Cardiac fibroblast (primary cell): ENCODE measurements at places on chromosomes 1 and 21.
A peak's percentile ranks its signal among the peaks of the same experiment; 100 is the strongest.

- DNase-seq, result peak; percentile 54
Measured at GRCh38 chr1:192878249-192878648, 69.4 kb downstream of the RGS2 start.

GRCh38 chr1:14602136-14602535 is 3.7 kb downstream of the KAZN start:
- peak; percentile 75 for DNase-seq

DNA sequence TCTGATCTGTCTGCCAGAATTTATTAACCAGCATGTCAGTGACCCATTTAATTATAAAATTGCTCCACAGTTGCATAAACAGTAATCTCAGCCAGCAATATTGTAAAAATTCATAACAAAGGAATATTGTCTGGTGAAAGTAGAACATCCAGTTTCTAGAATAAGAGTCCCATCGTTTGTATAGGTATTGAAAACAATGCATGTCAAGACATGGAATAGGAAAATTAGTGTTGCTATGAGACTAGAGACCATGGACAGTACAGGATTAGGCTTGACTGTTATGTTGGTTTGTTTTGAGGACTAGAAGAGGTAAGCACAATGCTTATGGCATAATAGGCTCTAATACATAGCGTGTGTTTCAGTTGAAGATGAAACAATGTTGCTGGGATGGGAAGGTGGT is 37.1 kb downstream of the ATF6 start:
- DNase-seq, result no peak

DNA sequence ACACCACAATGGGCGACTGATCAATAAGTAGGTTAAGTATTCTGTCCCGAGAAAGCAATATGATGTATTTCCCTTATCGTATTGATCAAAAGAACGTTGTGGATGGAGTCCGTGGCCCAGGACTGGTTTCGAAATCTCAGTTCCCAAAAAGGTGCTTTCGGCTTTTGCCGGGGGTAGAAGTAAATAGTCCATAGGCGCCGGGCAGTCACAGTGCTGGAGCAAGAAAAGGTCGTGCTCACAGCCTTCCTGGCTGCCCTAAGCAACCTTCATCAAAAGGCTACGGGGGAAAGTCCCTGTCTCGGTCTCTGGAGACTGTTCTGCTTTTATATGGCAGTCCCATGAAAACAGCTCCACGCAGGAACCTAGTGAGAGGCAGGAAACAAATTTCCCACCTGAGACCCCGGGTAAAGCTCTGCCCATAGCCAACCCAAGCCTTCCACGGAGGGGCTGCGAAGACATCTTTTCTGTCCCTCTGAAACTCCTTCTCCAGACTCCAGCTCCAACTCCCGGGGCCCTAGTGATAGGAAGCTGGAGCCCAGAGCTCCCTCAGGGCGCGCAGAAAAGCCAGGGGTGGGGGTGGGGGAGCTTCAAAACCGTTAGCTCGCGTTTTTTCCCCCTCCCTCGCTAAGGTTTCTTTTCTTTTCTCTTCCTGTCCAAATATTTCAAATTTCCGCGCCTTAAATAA is 7.0 kb downstream of the CDKN2C start:
- peak; percentile 69 for DNase-seq

- no peak for DNase-seq
Measured at GRCh38 chr1:174301295-174302077, 142.2 kb downstream of the RABGAP1L start.

GRCh38 chr1:87402241-87403002 is 73.7 kb downstream of the LMO4 start:
- DNase-seq, result peak; percentile 45

DNA sequence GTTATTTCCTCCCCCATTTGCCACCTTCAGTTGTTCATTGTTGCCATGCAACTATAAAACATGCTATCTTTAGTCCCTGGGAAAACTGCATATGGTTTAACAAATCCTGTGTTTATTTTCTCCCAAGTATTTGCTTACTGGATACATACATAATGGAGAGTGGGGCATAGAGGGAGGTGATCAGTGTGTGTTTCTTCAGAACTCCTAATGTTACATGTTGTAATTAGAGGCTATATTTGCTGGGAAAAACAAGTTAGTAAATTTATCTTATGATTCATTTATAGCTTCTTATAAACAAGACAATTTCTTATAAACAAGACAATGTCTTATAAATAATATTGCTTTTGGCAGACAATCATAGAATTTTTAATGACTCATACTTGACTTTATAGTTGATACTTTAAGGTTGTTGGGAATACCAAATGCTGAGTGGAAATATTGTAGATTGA is 7.3 kb upstream of the GIPC2 start:
- peak; percentile 48 for DNase-seq

DNA sequence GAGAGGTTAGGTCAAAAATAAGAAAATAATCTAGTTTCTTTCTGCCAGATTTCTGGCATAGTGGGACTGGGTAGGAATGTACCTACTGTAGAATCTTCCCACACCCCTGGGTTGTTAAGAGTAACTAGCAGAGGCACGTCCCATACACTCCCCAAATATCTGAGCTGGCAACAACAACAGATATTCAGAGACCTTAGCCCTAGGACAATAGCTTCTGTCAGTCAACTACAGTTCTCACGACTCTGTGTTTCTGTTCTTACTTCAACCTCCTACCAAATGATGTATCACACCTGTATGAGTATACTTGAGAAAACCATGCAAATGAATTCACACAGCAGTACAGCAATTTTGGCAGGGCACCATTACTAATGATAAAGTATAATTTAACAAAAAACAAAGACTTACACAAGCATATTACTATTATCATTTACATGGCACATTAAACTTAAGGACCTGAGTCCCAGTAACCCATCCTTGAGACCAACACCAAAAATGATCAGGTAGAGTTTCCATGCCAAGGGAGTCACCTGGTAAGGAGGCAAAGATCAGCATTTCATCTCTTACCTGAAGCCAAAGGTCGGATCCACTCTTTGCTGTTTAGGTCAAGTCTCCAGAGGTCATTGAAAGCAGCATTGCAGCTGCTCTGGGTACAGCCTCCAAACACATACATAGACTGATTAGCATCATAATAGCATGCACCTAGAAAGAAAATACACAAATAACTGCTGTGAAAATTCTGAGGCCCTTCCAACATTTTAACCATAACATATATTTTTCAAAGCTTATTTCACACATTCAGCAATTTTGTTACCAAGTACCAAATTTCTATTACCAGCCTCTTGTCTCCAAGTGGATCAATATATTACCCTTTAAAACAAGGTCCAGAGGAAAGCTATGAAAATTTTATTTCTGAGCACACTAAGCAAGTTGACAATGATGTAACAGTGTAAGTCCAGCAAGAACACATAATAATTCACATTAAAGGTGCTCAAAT is 57.5 kb upstream of the CPLANE2 start:
- no peak for DNase-seq

- DNase-seq, result no peak
Measured at GRCh38 chr1:47675721-47676120, 237.9 kb downstream of the FOXD2 start.

DNA sequence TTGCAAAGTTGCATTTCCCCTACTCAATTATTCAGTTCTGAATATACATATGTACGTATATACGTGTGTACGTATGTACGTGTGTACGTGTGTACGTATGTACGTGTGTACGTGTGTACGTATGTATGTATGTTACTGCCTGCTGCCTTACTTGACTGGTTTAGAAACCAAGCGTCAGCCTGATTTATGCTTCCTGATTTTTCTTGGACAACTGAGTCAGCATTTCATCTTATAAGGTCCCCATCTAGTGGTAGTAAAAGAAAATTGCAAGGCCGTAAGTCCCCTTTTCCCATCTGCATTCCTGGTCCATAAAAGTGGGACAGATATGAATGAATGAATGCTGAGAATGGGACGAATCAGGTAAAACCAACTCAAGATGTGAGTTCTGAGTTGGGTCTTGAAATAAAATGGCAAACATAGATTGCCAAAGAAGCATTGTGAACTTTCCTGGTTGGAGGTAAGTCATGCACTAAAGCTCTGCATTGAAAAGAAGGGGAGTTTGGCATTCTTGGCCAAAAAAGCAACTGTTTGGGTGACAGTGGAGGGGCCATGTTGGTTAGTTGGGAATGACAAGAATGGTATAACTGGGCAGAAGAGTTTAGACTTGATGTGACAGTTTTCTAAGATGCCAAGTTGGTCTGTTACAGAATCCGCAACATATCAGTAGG is 76.4 kb upstream of the DNAH14 start:
- peak; percentile 78 for DNase-seq

DNA sequence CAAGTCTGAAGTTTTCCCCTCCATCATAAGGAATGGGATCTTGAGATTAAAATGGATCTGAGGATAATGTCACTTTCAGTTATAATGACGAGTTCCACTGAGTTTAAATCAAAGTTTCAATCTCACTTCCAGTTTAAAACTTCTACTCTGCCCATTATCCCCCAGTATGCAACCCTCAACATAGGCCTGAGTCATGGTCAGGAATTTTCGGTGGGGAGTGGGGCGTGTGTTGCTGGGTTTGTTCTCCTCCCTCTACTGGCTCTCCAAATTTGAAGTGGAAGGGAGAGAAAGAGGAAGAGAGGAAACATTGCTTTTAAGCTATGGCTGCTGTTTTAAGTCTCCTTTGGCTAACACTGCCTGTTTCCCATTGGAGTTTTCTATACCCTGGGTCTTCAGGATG is 152.9 kb downstream of the TM2D1 start:
- DNase-seq, result no peak

- DNase-seq, result peak; percentile 97
Measured at GRCh38 chr1:59707178-59707791, 107.5 kb upstream of the HOOK1 start.

- DNase-seq, result no peak
Measured at GRCh38 chr1:209455661-209456358, 127.7 kb upstream of the CAMK1G start.

- DNase-seq, result peak; percentile 67
Measured at GRCh38 chr1:108817016-108817415, 39.9 kb downstream of the AKNAD1 start.

- DNase-seq, result no peak
Measured at GRCh38 chr1:24292887-24293286, 26.3 kb upstream of the GRHL3 start.

DNA sequence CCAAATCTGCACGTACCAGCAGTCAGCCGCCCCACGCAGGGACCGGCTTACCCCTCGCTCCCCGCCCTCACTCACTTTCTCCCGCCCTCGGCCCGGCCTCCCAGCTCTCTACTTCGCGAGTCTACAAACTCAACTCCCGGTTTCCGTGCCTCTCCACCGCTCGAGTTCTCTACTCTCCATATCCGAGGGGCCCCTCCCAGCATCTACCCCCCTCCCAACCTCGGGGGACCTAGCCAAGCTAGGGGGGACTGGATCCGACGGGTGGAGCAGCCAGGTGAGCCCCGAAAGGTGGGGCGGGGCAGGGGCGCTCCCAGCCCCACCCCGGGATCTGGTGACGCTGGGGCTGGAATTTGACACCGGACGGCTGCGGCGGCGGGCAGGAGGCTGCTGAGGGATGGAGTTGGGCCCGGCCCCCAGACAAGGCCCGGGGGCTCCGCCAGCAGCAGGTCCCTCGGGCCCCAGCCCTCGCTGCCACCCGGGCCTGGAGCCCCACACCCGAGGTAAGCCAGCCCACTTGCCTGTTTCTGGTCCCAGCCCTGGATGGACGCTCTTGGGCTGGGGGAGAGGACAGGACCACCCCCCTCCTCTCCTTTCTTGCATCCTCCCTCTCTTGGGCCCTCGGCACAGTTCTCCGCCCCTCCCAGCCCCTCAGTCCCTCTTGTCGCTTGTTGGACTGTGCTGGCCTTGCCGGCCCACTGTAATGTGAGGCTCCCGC is at the start of gene ARTN:
ARTN (plus strand) TSS at position 416 of the 715 bp plus-strand sequence. CDS start 1,856 bp downstream, outside the sequence.
- DNase-seq, result no peak

- no peak for DNase-seq
Measured at GRCh38 chr1:171081763-171082201, 8.9 kb upstream of the FMO3 start.

DNA sequence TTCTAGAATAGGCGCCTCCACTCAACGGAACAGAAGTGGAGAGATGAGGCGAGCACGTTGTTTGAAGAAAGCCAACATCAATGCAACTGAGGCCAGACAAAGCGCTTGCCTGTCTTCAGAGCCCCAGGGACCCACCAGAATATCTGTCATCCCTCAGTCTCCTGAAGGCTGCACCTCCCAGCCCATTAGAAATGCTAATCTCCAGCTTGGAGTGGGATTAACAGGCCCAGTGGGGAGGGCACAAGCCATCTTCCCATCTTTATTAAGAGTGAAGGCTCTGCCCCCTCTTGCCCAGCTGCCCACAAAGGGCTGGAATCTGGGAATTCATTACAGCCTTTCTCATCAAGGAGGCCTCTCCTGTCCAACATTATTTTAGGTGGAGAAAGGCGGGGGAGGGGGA is 16.8 kb upstream of the CNTN2 start:
- no peak for DNase-seq

- DNase-seq, result no peak
Measured at GRCh38 chr1:174407665-174408064, 40.1 kb upstream of the GPR52 start.

DNA sequence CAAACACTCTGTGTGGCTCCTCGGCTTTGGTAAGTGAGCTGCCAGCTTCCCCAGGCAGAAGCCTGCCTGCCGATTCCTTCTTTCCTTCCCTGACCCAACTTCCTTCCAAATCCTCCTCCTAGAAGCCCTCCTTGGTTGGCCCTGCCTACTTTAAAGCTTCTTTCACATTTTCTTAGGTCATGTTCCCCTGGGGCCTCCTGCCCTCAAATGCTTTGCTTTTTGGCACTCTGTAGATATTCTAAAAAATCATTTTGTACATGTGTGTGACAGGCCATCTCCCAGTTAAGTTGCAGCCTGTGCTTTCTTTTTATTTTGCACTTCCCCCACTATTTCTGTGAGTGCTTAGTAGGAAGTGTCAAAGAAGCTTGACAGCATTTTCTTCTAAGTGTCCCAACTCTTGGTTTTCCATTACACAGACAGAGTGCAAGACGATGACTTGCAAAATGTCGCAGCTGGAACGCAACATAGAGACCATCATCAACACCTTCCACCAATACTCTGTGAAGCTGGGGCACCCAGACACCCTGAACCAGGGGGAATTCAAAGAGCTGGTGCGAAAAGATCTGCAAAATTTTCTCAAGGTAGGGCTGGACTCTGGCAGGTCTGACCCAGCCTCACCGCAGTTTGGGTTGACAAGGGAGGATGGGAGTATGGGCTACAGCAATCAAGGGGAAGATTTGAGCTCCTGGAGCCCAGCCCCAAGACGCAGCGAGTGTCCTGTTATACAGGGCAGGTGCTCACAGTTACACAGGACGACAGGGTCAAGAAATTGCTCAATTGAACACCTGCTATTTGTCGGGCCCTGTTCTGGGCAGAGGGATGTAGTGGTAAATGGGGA is at the start of gene S100A9:
S100A9 (plus strand) TSS at position 2 of the 838 bp plus-strand sequence; CDS start at position 432, 430 bp downstream.
- DNase-seq, result no peak

GRCh38 chr1:85656256-85656655 is 52.0 kb downstream of the ZNHIT6 start:
- peak; percentile 31 for DNase-seq

- no peak for DNase-seq
Measured at GRCh38 chr1:183101081-183101480, 77.9 kb downstream of the LAMC1 start.

- peak; percentile 43 for DNase-seq
Measured at GRCh38 chr1:96596226-96596922, 125.2 kb upstream of the PTBP2 start.

- DNase-seq, result no peak
Measured at GRCh38 chr1:176595217-176595616, 132.2 kb downstream of the PAPPA2 start.

DNA sequence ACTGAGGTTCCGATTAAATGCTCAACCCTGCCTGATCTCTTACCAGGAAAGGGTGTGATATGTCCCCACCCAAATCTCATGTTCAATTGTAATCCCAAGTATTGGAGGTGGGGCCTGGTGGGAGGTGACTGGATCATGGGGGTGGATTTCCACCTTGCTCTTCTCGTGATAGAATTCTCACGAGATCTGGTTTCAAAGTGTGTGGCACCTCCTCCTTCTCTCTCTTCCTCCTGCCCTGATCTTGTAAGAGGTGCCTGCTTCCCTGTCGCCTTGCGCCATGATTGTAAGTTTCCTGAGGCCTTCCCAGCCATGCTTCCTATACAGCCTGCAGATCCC is 34.9 kb downstream of the RSPH1 start:
- DNase-seq, result no peak
